ENCODE measurements at places on chromosomes 11 and 22.

DNA sequence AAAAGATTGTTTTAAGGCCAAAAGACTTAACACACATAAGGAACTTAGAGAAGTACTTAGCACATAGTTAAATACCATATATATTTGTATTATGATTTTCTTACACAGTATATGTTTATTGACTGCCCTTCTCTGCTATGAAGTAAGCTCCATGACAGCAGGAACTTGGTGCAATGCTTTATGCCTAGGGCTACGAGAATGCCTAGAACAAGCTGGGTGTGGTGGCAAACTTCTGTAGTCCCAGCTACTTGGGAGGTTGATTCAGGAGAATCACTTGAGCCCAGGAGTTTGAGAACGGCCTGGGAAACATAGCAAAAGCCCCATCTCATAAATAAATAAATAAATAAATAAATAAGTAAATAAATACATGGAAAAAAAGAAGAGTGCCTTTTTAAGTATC is 1.9 kb downstream of the SLC5A12 start:
- DNase-seq: no peak

DNA sequence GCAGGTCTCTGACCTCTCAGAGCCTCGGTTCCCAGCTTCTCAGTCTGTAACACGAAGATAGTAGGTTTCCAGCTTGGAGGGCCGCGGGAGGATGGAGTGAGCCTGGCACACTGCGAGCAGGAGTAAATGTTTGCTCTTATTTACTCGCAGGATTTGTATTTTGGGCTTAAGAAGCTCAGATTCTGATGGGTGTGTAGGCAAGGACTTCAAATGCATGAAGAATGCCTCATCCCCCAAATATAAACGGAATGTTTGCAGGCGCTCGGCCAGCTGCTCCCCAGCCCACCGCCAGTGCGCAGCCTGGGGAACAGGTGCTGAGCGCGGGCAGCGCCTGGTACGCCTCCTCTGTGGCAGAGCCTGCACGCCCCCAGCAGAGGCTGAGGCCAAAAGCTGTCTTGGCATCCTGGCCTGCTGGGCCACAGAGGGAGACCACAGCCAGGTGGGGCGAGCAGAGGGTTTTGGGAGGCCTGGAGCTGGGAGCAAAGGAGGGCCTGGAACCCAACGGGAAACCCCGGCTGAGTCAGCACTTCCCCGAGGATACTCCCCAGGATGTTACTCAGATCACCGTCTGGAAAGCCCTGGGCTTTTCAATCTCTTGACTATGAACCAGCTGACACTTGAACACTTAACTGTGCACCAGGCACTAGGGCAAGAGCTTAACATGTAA is 9.4 kb downstream of the EHD1 start:
- peak; percentile 89 for DNase-seq

DNA sequence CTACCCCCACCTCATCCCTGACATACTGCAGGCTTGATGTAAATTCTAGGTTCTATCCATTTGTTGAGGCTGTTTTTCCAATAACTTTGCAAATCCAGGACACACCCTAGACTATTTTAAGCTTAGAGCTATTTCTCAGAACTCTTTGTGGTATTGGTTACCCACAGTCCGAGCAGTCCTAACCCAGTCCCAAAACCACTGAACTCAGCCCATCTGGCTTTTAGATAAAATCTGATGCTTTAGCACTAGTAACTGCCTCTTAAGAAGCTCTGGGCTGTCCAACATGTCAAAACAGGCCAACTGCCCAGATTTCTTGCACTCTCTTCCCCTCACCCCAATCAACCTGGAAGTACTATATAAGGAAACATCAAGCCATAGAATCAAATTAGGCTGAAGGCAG is 344.4 kb upstream of the CADM1 start:
- no peak for DNase-seq

- no peak for DNase-seq
Measured at GRCh38 chr11:115215694-115216617, 288.3 kb downstream of the CADM1 start.

GRCh38 chr11:78156127-78156844 is 16.9 kb upstream of the ALG8 start:
- no peak for DNase-seq

DNA sequence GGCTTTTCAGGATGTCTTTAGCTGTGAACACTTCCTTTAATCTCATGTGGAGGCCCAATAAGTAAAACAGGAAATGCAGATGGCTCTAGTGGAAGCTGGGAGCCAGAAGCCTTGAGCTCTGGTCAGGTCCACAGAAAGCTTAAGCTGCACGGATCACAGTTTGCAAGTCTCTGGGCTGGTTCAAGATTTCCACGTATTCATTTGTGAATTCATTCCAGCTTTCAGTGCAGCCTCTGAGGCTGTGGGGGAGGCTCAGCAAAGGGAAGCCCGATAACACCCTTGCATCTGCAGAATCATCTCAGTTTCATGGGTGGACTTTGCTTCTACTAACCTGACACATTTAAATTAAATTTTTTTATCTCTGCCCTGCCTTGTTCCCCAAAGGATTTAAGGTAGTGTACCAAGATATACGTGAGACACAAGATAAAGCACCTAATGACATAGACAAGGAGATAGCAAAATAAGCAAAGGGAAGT is 65.6 kb downstream of the ISX start:
- no peak for DNase-seq

- DNase-seq: no peak
Measured at GRCh38 chr11:115896084-115896483, 391.9 kb upstream of the CADM1 start.

DNA sequence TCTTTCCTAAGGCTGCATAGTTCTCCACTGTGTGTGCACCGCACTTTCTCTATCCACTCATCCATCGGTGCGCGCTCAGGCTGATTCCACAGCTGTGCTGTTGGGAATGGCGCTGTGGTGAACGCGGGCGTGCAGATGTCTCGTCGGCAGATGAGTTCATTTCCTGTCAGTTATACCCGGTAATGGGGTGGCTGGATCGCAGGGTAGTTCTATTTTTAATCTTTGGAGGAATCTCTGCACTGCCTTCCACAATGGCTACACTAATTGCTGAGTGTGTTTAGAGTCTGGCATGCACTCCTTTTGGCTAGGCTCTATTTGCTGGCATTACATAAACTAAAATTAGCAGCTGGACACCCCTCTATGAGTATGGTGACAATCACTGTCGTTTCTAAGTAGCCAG is 27.9 kb upstream of the KRTAP5-7 start:
- DNase-seq: no peak

DNA sequence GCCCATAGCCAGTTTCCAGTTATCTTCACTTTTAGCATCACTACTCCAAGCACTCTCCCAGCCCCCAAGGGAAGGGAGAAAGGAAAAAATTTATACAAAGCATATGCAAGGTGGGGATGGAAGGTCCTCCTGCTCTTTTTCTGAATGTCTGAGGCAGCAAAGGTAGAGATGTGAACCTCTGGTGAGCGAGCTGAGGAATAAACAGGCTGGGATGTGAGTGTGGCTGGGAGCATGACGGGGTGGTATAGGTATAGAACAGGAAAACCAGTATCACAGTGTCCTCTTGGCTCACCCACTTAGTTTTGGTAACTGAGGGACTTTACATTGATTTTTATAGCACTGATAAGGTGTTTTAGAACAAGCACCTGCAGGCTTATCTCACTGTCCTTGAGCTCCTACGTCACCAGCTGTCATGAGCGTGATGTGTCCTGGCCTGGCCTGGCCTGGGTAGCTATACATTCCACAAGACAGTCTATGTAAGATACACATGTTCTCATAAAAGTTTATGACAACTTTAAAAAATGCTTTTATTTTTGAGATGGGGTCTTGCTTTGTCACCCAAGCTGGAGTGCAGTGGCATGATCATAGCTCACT is 10.3 kb upstream of the POLD3 start:
- no peak for DNase-seq

GRCh38 chr11:120141768-120142423 is 4.0 kb upstream of the TRIM29 start:
- DNase-seq: no peak
